ENCODE measurements at places on chromosomes 12 and 14. TPM values are rescaled to one million over a fixed set of nuclear protein-coding genes. Genes with fewer than 3 reads are reported as not detected.

NKX2-1 gene
- total RNA-seq = not detected

DNA sequence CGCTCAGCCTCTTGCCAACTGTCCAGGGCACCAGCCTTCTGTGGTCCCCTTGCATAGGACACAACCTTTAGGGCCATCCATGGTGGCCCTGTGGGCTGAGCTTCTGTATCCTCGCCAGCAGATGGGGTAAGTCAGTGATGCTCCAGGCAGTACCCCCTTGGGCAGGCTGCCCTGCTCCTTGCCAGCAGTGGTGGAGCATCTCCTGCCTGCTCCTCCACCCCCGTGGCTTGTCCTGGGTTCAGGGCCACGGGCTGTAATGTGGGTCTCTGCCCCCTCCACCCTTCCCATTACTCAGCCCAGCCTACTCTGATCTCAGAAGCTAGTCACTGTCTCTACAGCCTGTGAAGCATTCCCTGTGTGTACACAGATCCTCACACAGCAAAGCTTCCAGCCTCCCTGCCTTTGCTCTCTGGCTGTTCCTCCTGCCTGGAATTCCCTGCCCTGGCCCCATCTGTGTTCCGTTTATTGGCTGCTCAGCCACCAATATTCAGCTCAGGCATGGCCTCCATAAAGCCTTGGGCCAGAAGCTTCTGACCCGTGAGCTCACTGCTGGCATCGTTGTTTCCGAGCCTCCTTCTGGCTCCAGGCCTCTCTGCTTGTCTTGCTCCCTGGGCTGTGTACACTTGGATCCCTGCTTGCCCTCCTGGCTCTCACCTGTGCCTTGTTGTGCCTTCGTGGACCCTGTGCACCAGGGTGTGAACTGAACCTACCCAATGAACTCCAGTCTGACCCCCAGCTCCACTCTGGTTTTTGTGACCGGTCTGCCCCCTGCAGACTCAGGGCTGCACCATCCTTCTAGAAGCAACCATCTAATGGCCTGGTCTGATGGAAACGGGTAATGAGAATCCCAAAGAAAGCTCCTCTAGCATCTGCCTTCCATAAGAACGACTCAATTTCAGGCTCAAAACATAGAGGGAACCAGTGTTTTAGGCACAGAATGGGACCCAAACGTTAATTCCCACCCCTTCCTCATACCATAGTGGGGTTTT, 177.0 kb upstream of the PRMT8 start:
- H3K4me1 ChIP-seq = no peaks in the 10 kb centered on the region
- DNase-seq = peak; percentile 25
- H3K27me3 ChIP-seq = peaks cover 14% of the 10 kb centered on the region
- H3K27ac ChIP-seq = no peak overlapping the region
- no peaks in the 10 kb centered on the region for H3K36me3 ChIP-seq

DNA sequence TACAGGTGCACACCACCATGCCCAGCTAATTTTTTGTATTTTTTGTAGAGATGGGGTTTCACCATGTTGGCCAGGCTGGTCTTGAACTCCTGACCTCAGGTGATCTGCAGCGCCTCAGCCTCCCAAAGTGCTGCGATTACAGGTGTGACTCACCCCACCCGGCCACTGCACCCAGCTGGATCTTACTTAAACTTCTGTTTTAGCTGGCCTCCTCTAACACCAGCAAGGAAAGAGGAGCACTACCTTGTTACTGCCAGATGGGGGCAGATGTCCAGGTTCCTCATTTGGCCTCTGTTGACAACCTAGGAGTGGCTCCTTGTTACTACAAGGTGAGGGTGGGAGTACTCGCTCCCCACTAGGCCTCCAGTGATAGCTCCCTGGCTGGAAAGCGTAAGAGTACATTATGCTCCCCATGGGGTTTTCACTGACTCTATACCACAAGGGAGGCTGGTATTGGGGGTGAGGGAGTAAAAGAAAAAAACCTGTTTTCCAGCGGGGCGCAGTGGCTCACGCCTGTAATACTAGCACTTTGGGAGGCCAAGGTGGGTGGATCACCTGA, 13.2 kb upstream of the ARF6 start:
- no peaks in the 10 kb centered on the region for H3K36me3 ChIP-seq
- H3K4me1 ChIP-seq = peaks cover 33% of the 10 kb centered on the region
- H3K27me3 ChIP-seq = no peaks in the 10 kb centered on the region
- no peak overlapping the region for H3K4me3 ChIP-seq
- peak overlapping the region; percentile 94 for H3K27ac ChIP-seq

- peaks cover 12% of the 10 kb centered on the region for H3K4me1 ChIP-seq
- DNase-seq = no peak
- no peak overlapping the region for H3K4me3 ChIP-seq
- no peak overlapping the region for H3K27ac ChIP-seq
- H3K27me3 ChIP-seq = peaks cover 71% of the 10 kb centered on the region
- peaks cover 4% of the 10 kb centered on the region for H3K36me3 ChIP-seq
Observed at GRCh38 chr12:27505761-27506160, 18.2 kb upstream of the PPFIBP1 start.

Measured in activated T-cell treated with anti-CD3 and anti-CD28 coated beads, Interleukin-2, amount 50 U/mL, for 72 hours (primary cell).